ENCODE measurements at places on chromosomes 6 and 20. TPM values are rescaled to one million over a fixed set of nuclear protein-coding genes. Genes with fewer than 3 reads are reported as not detected.

- DNase-seq: no peak
These were observed 120.1 kb downstream of the TCP11 start for GRCh38 chr6:35021004-35021403.

- DNase-seq: peak; percentile 83
These were observed 94.0 kb downstream of the SHLD1 start for GRCh38 chr20:5844063-5844681.

DNA sequence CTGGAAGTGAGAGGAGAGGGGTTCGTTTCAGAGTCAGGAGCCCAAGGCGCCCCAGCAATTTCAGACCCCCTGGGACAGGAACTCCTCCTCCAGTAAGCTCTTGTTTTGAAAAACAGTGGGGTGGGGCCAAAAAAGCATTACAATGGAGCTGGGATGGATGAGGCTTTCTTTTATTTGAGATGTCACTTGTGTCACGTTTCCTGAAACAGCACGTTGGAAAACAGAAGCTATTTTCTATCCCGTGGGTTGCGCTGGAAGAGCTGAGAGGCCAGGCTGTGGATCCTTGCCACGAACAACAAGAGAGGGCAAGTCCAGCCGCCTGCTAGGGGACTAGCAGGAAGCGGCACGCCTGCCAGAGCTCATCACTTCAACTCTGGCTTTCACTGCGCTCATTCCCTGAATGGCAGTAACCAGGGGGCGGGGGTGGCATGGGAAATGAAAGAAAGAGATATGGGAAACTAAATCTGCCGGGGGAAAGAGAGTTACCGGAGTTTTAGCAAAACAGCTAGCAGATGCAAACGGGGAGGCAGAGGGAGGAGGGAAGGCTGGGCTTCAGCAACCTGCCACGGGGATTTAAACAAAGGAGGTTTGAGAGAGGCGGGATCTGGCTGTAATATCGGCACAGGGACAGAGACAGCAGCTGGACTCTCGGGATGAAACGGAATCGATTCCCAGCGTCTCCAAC, 34.6 kb downstream of the GCNT2 start:
- DNase-seq: peak; percentile 49

GRCh38 chr6:35275744-35276260, 16.3 kb downstream of the ZNF76 start:
- no peak for DNase-seq

DNA sequence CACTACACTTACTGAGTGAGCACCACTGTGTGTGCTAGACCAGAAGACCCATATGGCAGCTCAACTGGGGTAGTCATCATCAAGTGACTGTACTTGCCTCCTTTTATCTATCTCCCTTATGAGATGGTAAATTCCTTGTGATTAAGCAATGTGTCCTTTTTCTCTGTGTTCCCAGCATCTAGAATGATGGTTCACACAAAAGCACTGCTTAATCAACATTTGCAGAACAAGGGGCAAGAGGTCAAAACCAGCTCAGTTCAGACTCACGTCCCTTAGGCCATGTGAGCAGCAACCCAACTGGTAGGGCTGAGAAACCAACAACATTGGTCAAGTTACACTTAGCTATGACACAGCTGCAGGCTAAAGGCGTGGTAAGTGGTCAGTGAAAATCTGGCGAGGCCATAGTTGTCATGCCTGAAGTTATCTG, 10.0 kb downstream of the TRAM2 start:
- DNase-seq: peak; percentile 86

DNA sequence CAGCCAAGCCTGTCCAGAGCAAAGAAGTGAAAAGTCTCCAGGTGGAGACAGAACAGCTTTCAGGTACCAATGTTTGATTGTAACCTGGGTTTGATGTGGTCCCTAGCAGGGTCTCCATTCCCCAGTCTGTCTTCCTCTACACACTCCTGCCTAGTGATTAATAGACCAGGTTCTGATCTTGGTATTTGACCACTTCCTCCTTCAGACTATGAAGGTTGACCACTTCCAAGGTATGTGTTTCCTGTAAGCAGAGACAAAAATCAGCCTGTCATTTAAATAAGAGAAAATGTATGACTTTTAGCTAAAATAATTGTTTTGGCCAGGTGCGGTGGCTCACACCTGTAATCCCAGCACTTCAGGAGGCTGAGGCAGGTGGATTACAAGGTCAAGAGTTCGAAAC, 41.8 kb upstream of the TOP1 start:
- no peak for DNase-seq

PI3 gene
- 2.8 TPM for total RNA-seq

Measured in MCF 10A (cell line).